ENCODE measurements at places on chromosomes 3 and 15.

DNA sequence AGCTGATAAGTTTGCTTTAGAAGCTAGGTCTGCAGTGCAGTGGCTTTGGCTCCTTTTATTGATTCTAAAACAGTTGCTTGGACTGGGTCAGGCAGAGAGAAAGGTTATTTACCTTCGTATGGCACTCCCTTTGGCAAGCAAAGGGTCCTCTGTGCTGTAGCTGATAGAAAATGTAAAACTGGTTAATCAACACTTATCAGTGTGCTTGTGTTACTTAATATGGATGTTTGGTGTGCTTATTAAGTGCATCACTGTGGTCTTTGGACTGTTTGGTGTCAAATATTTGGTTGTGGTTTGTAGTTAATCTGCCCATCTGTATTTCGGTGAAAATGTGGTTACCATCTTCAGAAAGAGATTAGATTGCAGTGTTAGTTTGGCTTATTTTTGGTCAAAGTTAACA is 16.0 kb downstream of the UBE2E2 start:
- H3K27me3 ChIP-seq = no peaks in the 10 kb centered on the region
- DNase-seq = no peak
- no peaks in the 10 kb centered on the region for H3K4me1 ChIP-seq

GRCh38 chr3:53500165-53500777 is 5.9 kb downstream of the CACNA1D start:
- DNase-seq = no peak
- peaks cover 30% of the 10 kb centered on the region for H3K27me3 ChIP-seq
- H3K4me3 ChIP-seq = no peak overlapping the region
- peaks cover 92% of the 10 kb centered on the region for H3K4me1 ChIP-seq
- no peak overlapping the region for H3K27ac ChIP-seq
- H3K36me3 ChIP-seq = no peaks in the 10 kb centered on the region

DNA sequence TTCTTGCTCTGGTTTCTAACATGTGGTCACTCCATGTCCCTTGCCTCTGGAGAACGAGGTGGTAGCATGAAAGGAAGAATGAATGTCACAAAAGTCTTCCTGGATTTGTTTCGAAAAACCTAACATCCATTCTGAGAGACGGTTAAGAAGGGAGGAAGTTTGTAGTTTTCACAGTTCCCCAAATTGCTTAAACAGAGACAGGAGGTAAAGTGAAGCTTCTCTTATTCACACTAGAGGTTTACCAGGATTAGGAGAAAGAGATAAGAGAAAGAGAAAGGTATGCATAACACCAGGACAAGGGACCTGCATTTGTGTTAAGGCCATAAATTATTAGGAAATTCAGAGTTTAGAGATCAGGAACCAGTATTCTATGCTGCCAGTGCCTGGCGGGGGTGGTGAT is 228.1 kb downstream of the CPNE4 start:
- H3K27me3 ChIP-seq = peaks cover 4% of the 10 kb centered on the region
- no peaks in the 10 kb centered on the region for H3K36me3 ChIP-seq
- no peak overlapping the region for H3K4me3 ChIP-seq

- H3K27me3 ChIP-seq = no peaks in the 10 kb centered on the region
- H3K4me1 ChIP-seq = no peaks in the 10 kb centered on the region
- H3K4me3 ChIP-seq = no peak overlapping the region
- DNase-seq = no peak
These were observed 35.9 kb upstream of the SAMMSON start for GRCh38 chr3:69963643-69964042.

GRCh38 chr15:71282076-71282475 is 166.8 kb downstream of the THSD4 start:
- H3K27ac ChIP-seq = no peak overlapping the region
- H3K4me1 ChIP-seq = peaks cover 30% of the 10 kb centered on the region

DNA sequence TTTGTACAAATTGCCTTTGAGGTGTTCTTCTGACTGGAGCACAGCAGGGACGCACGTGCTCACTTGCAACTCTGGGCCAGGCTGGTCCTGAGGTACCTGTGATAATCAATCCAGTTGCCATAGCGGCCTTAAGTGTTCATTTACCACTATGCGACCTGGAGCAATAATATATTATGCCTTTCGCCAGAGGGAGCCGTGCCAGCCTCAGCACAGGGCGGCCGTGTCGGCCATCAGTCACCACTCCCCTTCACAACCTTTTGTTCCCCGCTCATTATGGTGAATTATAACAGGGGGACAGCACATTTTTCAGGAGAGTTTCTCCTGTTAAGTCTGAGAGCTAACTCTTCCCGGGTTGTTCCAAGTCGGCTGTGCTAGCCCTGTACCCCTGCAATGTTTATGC is 289.7 kb downstream of the RORA start:
- no peak for DNase-seq
- H3K36me3 ChIP-seq = peaks cover 9% of the 10 kb centered on the region
- no peaks in the 10 kb centered on the region for H3K27me3 ChIP-seq

DNA sequence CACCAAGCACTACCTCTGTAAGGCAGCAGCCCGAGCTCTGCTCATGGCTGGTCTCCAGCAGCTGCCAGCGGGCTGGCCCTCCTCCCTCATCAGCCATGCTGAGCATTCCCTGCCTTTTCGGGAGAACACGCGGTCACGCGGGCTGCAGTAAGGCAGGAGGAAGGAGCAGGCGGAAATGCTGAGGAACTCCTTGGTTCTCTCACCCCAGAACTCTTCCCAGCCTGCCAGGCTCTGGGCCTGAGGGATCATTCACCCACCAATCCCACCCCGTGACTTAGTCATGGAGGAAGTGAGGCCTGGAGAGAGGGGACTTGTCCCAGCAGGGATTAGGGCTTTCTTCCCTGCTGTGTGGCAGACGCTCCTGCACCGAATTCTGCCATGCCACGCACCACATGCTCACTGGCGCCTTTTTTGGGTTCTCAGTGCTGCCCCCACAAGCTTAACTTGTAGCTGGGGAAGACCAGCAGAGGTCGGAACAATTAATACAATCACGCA is 42.9 kb upstream of the RPL32 start:
- H3K27me3 ChIP-seq = peaks cover 10% of the 10 kb centered on the region
- DNase-seq = no peak
- no peak overlapping the region for H3K4me3 ChIP-seq
- peaks cover 22% of the 10 kb centered on the region for H3K4me1 ChIP-seq
- no peak overlapping the region for H3K27ac ChIP-seq

DNA sequence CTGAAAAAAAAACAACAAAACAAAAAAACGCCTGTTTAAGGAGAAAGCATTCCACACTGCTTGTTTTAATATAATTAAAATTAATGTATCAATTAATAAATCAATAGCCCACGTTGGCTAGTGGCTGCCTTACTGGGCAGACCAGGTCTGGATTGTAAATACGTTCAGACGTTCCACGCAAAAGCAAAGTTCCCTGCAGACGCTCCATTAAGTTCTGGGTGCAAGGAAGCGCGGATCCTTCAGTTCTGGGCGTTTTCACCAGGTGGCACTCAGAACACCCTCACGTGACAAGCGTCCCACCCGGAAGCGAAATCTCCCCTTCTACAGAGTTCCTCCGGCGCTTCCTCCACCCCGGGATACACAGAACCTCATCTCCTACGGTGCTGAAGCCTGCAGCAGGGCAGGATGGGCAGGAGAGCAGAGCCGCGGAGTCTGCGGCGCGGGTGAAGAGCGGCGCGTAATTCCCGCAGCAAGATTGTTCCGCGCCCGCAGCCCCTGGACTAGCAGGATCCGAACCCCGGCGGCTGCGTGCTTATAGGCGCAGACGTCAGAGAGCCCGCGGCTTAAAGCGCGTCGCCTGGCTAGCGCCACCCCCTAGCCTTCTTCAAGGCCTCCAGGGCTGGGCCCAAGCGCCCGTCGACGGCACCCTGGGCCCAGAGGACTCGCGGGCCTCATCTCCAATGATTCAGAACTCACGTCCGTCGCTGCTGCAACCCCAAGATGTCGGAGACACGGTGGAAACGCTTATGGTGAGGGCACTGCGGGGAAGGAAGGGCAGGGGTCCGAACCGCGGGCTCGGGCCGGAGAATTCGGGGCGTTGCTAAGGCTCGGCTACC is at the start of gene SLC25A38:
Gene SLC25A38, plus strand, starts transcription at position 326 of the 836 bp plus-strand sequence. Its CDS starts 355 bp downstream, at position 681.
- no peaks in the 10 kb centered on the region for H3K27me3 ChIP-seq
- peak within 1 kb of the TSS; percentile 96 for H3K4me3 ChIP-seq
- peak within 1 kb of the TSS; percentile 99 for H3K27ac ChIP-seq

DNA sequence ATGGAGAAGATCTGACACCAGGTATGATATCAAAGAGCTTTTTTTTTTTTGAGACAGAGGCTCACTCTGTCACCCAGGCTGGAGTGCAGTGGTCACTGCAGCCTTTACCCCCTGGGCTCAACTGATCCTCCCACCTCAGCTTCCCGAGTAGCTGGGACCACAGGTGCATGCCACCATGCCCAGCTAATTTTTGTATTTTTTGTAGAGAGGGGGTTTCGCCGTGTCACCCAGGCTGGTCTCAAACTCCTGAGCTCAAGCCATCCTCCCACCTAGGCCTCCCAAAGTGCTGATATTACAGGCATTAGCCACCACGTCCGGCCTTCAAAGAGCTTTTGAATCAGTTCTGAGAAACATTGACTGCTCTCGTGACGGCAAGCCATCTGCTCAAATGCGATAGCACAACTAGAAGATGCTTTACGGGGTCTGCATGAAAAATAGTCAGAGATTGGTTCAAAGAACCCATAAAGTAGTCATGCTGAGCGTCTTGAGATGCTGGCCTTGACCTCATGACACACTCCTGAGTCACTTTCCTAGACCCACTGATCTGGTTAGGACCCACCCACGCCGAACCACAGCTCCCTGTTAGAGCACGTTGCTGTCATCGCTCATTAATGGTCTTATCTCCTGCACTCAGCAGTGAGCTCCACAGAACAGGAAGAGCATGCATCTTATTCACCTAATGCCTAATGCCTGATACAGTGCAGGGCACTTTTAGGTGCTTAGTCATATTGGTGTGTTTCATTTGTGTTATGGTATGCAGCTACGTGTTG is 57.0 kb upstream of the NR2F2 start:
- peaks cover 32% of the 10 kb centered on the region for H3K4me1 ChIP-seq
- H3K4me3 ChIP-seq = no peak overlapping the region
- no peak for DNase-seq
- no peak overlapping the region for H3K27ac ChIP-seq

DNA sequence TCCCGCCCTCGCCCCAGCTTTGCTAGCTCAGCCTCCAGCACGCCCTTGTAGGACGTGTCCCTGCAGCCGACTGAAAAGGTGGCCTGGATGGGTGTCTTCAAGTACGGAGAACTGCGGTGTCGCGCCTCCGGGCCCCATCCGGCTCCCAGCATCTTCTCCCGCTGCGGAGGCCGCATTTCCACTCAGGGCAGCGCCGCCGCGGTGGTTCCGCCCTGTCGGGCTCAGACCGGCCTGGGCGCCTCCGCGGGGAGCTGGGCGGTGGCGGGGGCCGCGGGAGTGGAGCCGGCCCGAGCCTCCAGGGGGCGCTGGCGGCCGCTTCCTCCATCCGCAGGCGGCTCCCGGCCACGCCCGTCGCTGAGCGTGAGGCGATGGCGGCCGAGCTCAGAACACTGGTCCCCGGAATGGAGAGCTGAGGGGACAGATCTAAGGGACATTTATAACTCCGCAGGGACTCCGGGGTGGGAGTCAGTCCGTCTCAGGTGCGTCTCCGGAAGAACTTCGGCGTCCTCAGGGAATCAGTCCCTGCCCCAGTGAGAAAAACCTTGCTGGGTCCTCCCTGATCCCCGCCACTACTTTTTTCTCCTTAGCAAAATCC is 13.6 kb upstream of the SMCO1 start:
- H3K4me3 ChIP-seq = peak overlapping the region; percentile 47
- peaks cover 37% of the 10 kb centered on the region for H3K27me3 ChIP-seq
- no peaks in the 10 kb centered on the region for H3K4me1 ChIP-seq
- peaks cover 8% of the 10 kb centered on the region for H3K36me3 ChIP-seq
- peak; percentile 87 for DNase-seq
- no peak overlapping the region for H3K27ac ChIP-seq

GRCh38 chr3:175082631-175083030 is 223.5 kb downstream of the NAALADL2 start:
- peaks cover 3% of the 10 kb centered on the region for H3K27me3 ChIP-seq
- no peak overlapping the region for H3K4me3 ChIP-seq
- no peak for DNase-seq
- H3K27ac ChIP-seq = no peak overlapping the region
- no peaks in the 10 kb centered on the region for H3K4me1 ChIP-seq

GRCh38 chr15:48190932-48191573 is 412 bp upstream of the CTXN2 start:
- H3K36me3 ChIP-seq = no peaks in the 10 kb centered on the region
- peaks cover 54% of the 10 kb centered on the region for H3K27me3 ChIP-seq
- H3K27ac ChIP-seq = no peak overlapping the region
- H3K4me1 ChIP-seq = peaks cover 14% of the 10 kb centered on the region
- peak; percentile 97 for DNase-seq
- peak overlapping the region; percentile 79 for H3K4me3 ChIP-seq

DNA sequence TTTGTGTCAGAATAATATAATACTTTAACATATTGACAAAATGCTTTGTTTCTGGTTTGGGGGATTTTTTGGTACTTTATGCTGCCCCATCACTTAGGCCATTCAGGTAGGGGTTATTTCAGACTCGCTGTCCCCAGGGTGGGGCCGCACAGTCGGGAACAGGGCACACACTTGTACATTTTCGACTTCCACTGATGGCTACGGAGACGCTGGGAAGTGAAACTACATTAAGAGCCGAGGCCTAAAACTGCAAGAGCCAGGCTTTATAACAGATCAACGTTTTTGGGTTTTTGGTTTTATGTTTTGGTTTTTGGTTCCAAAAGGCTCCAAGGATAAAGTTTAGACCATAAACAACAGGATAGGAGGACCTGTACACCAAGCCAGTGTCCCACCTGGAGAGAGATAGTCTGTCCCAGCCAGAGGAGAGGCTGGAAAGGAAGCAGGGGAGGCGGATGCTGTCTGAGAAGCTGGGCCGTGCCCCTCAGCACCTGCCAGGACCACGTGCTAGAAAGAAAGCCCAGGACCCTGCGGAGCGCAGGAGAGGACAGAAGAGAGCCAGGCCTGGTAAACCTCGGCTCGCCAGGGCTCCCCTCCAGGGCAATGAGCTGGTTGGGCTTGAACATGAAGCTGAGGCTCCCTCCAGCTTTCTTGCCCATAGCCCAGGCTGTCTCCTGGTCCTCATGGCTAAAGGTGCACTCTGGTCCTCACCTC is 111.7 kb downstream of the CHSY1 start:
- H3K4me1 ChIP-seq = peaks cover 55% of the 10 kb centered on the region
- peaks cover 3% of the 10 kb centered on the region for H3K27me3 ChIP-seq
- H3K36me3 ChIP-seq = no peaks in the 10 kb centered on the region
- no peak for DNase-seq
- no peak overlapping the region for H3K4me3 ChIP-seq

DNA sequence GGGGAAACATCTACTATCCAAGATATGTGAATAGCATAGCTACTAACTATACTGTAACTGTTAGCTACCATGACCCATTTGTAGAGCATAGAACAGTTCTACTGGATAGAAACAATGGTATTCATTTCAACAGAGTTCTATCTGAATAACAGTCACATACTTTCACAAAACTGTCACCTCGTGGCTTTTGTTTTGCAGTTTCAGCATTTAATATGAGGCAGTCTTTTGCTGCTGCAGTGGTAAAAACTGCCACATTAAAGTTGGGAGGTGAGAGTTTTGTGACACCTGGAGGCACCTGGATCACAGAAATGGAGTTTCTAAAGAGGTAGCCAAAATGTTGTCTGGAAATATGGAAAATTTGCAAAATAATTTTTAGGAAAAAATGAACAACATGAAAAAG is 578.0 kb downstream of the UNC13C start:
- no peaks in the 10 kb centered on the region for H3K36me3 ChIP-seq
- no peak for DNase-seq
- H3K4me1 ChIP-seq = no peaks in the 10 kb centered on the region
- no peak overlapping the region for H3K27ac ChIP-seq
- H3K4me3 ChIP-seq = no peak overlapping the region

- H3K36me3 ChIP-seq = peaks cover 8% of the 10 kb centered on the region
- H3K4me3 ChIP-seq = peak overlapping the region; percentile 96
- peak overlapping the region; percentile 94 for H3K27ac ChIP-seq
- peaks cover 74% of the 10 kb centered on the region for H3K4me1 ChIP-seq
- no peak for DNase-seq
- H3K27me3 ChIP-seq = peaks cover 9% of the 10 kb centered on the region
These were observed 1.1 kb downstream of the FAH start for GRCh38 chr15:80153900-80154299.

Data from nephron progenitor cell (in vitro differentiated cells).